ENCODE measurements at places on chromosomes 13 and 19.

GRCh38 chr19:2210987-2211740, 25.0 kb downstream of the PLEKHJ1 start:
- DNase-seq: no peak

DNA sequence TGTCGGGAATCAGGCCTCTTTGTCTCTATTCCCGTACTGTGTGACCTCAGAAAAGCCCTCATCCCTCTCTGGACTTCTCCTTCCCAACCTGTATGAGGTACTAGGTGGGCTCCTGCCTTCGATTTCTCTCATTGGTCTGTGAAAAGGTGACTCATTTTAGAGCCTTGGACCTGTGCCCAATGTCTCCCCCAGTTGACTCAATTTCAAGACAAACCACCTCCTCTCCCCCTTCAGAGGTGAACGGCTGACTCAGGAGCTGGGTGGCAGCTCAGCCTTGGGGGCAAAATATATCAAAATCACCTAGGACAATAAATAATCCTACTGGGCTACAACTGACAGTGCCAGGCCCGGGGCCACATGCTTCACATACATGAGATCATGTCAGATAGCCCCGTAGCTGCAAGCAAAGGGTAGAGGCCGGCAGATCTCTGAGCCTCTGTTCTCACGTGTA, 630 bp downstream of the COQ8B start:
- DNase-seq: peak; percentile 71

DNA sequence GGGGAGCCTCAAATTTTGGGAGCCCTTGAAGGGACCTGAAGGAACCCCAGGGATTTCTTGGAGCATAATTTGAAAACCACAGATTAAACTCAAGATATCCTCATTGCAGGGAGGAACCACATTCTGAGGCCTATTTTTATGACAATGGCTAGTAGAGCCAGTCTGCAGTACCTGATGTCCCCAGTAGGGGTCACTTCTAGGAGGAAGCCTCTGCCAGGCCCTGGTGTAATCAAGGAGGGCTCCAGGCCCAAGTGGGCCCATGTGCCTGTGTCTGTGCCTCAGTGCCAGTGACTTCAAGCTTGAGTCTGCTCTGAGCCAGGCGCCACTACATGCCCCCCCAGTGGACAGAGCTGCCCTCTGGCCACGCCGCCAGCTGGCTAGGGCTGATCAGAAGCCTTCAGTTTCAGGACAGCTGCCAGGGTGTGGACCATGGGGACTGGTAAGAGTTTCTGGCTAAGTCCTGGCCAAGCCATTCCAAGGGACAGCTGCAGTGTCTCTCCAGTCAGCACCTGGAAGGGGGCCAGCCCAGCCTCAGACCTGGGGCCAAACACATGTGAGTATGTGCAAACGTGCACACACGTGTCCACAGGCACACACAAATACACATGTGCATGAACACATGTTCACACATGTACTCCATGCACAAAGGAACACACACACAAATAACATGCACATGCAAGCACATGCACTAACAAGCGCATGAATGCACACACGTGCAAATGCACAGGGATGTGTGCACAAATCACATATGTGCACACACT, 20.5 kb upstream of the SLC7A10 start:
- DNase-seq: no peak

- no peak for DNase-seq
Observed at GRCh38 chr13:91383836-91384235, 14.6 kb upstream of the GPC5 start.

DNA sequence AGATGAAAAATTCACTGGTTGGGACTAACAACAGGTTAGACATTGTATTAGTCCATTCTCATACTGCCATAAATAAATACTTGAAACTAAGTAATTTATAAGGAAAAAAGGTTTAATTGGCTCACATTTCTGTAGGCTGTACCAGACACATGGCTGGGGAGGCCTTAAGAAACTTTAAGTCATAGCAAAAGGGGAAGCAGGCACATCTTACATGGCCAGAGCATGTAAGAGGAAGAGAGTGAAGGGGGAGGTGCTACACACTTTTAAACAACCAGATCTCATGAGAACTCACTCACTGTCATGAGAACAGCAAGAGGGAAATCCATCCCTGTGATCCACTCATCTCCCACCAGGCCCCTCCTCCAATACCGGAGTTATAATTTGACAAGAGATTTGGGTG, 125.9 kb downstream of the SUCLA2 start:
- no peak for DNase-seq

- DNase-seq: no peak
Observed at GRCh38 chr13:111115965-111116521, 933 bp downstream of the ARHGEF7 start.

- peak; percentile 33 for DNase-seq
Observed at GRCh38 chr19:1206864-1207450, 1.4 kb downstream of the STK11 start.

GRCh38 chr19:31290931-31291590, 58.2 kb downstream of the TSHZ3 start:
- no peak for DNase-seq

GRCh38 chr19:51079481-51080110, 3.1 kb downstream of the KLK14 start:
- DNase-seq: no peak

DNA sequence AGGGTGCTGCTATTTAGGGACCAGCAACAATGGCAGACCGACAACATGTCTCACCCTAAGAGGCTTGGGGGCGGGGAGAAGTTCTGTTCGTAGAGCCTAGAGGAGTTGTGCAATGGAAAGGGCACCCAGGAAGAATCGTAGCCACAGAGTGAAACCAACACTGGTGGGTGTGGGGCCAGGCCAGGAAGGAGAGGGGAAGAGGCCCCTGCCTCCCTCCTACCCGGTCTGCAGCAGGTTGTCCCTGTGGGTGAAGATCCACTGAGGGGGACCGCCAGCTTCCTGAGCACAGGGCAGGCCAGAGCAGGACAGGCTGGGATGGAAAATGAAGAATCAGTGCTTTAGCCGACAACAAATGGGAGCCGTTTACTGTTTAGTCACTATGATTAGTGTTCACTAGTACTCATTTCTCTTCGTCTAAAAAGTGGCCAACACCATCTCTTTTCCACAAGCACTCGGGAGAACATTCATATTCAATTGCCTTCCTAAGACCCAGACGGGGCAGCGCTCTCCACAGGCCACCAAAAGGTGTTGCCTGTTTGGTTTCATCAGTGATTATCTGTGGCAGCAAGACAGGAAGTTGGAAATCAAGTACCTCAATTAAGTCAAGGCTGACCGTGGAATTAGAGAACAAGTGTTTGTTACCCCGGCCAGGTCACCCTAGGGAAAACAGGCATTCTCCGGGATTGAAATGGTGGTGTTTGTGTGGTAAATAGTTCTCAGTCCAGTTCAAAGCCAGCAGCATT, 1.1 kb upstream of the ATP11A start:
- peak; percentile 43 for DNase-seq

- peak; percentile 16 for DNase-seq
Observed at GRCh38 chr19:17450264-17451075, 2.0 kb upstream of the TMEM221 start.

- DNase-seq: peak; percentile 90
Observed at GRCh38 chr19:1882089-1882785, 3.1 kb downstream of the ABHD17A start.

DNA sequence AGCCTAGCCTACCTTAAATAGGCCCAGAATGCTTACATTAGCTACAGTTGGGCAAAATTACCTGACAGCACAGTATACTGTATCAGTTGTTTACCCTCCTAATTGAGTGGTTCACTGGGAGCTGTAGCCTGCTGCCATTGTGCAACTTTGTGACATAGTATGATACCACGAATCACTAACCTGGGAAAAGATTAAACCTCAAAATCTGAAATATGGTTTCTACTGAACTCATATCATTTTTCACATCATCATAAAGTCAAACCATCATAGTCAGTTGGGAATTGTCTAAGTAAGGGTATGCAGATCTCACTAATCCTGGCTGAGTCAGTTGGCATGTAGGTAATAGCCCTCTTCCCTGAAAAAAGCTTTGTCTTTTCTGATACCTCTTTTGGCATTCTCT, 9.2 kb downstream of the PAN3 start:
- DNase-seq: no peak

GRCh38 chr19:45814166-45814780, 835 bp downstream of the RSPH6A start:
- no peak for DNase-seq

DNA sequence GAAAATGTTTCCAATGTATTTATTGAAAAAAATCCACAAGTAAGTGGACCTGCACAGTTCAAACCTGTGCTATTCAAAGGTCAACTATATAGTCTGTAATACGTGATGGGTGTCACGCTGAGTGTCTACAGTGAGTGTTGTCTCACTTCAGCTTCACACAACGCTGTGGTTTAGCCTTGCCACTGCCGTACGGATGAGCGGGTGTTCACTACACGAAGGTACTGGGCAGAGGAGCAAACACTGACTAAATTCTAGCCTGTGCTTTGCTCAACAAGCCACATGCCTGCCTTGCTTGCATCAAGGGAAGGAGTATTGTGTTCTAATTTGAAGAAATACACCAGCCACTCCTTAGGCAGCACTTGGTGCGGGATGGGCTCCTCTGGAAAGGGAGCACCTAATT, 3.4 kb upstream of the FFAR3 start:
- no peak for DNase-seq

DNA sequence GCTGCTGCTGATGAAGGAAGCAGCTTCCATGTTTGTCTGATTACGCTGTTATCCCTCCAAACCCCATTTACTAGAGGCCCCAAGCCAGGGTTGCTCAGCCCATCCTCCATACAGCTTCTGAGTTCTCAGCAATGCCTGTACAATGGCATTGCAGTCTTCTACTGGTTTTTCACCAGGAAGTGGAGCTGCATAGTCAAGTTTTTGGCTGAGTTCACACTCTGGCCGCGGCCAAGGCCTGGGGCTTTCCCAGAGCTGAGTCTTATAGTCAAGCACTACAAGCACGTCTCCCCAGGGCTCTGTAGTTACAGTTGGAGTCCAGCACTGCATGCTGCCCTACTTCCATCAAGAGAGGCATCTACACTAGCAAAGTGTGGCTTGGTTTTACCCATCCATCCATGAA, 182.5 kb downstream of the POU4F1 start:
- no peak for DNase-seq

GRCh38 chr13:73482556-73482955, 423.8 kb downstream of the KLF5 start:
- no peak for DNase-seq

- no peak for DNase-seq
Observed at GRCh38 chr13:28728642-28729041, 9.9 kb upstream of the SLC46A3 start.

DNA sequence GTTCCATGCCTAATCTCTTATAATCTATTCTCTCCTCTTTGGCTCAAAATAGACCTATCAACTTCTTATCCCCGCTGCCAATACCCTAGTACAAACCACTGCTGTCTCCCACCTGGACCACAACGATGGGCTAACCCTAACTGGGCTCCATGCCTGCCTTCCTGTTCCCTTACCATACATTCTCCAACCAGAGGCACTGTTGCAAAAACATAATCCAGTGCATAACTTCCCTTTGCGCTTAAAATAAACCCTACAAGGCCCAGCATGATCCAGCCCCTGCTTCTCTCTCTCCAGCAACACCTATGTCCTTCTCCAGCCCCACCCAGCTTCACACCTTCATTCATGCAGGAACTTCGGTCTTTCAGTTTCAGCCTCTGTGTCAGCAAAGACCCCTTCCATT, 27.4 kb upstream of the CEBPA start:
- no peak for DNase-seq

DNA sequence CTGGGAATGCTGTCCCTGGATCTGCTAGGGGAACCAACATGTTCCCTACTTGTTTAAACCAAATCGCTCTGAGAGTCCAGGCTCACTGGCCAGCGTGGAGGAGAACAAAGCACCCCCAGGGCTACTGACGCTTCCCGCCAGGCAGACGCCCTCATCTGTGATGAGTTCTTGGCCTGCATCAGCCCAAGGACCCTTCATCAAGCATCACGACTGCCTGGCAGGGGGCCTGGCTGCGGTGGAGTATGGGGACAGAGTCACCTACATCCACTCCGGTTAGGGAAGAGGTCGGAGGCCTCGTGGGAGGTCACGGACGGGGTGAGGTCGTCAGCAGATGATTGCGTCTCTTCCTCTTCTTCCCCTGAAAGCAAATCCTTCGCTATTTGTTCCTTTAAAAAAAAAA, 17.7 kb downstream of the MIER2 start:
- DNase-seq: no peak

DNA sequence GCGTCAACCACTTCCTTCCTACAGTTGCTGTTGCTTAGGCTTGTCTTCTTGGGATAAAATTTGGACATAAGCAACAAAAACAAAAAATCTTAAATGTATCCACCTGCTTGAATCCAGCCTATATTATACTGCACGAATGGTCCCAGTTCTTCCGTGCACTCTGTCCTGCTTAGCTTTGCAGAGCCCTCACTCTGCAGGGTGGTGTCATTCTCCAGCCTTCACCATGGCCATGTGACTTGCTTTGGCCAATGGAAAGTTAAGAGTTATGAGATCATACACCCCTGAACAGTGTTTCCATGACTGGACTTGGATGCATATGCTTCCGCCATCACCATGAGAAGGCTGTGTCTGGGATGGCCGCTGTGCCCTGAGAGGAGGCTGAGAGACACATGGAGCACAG, 27.4 kb upstream of the SACS start:
- no peak for DNase-seq

DNA sequence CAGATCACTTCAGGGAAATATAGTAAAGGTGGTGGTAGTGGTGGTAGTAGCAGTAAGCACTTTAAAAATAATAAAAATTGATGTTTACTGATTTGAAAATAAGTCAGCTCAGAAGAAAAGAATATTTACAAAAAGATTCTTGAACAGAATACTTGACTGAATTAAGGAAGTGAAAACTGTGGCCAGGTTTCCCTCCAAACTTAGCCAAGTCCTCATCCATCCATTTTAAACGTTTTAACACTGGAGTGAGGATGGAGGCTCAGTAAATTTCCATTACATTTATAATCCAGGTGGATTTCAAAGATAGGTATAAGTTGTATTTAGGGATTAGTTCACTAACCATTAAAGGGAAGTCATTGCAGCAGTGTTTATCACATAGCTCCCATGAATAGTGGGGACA, 221.5 kb downstream of the RGCC start:
- no peak for DNase-seq

DNA sequence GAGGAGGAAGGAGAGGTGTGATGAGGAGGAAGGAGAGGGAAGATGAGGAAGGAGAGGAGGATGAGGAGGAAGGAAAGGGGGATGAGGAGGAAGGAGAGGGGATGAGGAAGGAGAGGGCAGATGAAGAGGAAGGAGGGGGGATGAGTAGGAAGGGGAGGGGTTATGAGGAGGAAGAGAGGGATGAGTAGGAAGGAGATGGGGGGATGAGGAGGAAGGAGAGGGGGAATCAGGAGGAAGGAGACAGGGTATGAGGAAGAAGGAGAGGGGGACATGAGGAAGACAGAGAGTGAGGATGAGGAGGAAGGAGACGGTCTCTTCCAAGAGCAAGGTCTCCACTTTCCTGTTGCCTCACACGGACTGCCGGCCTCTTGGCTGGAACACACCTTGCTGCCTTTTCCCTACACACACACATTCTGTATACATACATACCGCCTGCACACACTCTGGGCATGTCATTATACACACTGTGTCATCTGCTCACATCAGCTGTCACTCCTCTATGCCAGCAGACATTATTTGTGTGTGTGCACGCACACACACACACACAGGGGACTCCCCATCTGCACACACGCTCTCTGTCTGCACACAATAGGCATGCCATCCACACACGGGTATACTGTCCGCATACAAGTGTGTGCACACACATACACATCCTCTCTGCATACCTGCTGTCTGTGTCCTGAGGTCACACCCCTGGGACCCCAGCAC, 11.1 kb upstream of the VSTM2B start:
- DNase-seq: no peak
